ENCODE measurements at places on chromosomes 5 and 9.

DNA sequence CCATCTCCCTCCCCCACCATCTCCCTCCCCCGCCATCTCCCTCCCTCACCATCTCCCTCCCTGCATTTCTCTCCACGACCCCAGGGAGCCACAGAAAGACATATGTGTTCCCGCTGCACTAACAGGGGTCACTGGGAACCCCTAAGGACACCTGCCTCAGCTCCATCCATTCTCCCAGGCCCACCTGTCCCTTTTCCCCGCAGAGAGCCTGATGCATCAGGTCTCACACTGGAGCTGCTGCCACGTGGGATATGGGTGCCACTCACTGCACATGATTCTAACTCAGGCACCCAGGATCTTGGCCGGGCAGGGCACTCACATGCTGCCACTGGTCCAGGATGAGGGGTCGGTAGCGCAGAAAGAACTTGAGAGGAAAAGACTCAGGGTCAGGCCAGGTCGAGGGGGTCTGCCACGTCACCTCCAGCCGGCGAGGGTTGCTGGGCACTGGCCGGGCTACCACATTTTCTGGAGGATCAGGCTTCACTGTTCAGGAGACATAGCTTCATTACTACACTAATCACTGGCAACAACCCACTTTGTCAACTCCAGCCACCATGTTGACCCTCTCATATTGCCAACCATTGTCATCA lies 33.2 kb upstream of the ENHO start:
- no peak for DNase-seq

DNA sequence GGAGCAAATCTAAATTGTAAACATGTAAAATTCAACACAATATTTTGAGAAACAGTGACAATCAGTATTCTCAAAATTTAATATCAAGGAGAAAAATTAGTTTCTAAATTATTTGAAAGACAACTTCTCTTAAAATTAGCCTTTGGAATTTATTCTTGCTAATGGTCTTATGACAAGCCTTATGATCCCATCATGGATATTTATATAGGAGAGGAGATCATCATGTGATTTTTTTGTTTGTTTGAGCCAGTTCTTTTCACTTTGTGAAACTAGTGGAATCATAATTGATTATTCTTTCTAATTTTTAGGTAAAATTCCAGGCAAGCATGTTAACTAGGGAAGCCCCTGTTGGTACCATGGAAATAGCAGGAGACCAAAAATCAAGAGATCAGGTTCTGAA lies 24.7 kb downstream of the DMXL1 start:
- no peak for DNase-seq

- DNase-seq: no peak
Measured at GRCh38 chr5:81820318-81820636, 69.4 kb upstream of the SSBP2 start.

DNA sequence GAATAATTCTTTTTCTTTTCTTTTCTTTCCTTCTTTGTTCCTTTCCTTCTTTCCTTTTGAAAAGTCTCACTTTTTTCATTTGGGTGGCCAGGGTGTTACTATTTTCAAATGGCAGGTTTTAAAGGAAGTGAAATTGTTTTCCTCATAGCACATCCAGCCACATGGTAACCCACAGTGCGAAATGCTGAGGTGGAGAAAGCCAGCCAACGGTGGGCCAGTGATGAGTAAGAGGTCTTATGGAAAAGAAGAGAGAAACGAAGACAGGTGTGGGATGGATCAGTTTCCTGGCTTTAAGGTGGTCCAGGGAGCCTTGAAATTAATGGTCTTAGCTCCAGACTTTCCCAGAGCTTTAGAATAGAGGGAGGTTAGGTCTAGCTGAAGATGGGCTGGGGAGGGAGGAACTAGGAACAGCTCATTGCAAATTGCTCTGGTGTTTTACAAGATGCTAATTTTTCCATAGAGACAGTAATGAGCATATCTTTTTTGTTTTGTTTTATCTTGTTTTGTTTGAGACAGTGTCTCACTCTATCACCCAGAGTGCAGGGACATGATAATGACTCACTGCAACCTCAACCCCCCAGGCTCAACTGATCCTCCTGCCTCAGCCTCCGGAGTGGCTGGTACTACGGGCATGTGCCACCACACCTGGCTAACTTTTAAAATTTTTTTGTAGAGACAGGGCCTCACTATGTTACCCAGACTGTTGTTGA lies 17.8 kb downstream of the ITK start:
- no peak for DNase-seq

DNA sequence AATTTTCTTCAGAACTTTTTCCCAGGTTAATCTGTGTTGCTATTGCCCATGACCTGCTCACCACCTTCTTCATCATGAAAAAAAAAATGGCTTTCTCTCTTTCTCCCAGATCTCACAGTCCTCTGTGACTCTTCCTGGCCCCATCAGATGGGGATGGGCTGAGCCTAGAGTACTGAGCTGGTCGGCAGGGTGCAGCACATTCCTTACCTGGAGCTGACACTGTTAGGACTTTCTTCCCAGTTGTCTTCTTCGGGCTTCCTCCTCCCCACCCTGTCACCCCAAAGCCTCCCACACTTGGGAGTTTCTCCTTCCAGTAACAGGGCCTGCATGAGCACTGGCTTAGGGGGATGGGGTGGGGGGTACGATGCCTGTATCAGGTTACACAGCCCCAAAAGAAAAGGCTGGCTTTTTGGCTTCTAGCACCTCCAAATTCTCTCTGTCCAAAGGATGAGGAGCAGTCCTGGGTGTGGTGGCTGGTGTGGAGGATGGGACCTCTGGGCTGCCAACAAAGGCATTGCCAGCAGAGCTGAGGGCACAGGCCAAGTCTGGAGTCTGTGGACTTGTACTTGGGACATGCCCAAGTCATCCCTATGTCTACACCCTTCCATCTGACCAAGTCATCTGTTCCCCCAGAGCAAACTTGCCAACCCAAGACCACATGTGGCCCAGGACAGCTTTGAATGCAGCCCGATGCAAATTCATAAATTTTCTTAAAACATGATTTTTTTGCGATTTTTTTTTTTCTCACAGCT lies 68.0 kb upstream of the HSPA9 start:
- no peak for DNase-seq

DNA sequence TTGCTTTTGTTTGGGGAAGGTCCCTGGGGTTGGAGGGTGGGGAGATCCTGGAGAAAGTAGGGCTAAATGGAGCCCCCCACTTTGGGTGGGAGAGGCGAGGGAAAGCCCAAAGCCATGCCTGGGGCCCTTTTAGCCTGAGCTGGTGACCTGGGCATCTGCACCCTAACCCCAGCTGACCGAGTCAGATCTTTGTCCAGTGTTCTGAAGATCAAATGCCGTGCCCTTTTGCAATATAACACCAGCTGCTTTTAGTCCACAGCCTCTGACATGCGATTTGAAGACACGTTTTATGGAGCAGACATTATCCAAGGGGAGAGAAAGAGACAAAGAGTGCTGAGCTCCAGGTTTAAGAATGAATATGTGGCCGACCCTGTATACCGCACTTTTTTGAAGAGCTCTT lies 416.5 kb downstream of the KDM4C start:
- DNase-seq: no peak

GRCh38 chr5:87120518-87121303 lies 147.0 kb upstream of the RASA1 start:
- no peak for DNase-seq

GRCh38 chr5:179125789-179126505 lies 65.8 kb downstream of the ZNF354C start:
- no peak for DNase-seq

- no peak for DNase-seq
Measured at GRCh38 chr5:177537389-177538361, 16.7 kb downstream of the FAM193B start.

GRCh38 chr5:10797261-10797660 lies 36.2 kb upstream of the DAP start:
- no peak for DNase-seq

DNA sequence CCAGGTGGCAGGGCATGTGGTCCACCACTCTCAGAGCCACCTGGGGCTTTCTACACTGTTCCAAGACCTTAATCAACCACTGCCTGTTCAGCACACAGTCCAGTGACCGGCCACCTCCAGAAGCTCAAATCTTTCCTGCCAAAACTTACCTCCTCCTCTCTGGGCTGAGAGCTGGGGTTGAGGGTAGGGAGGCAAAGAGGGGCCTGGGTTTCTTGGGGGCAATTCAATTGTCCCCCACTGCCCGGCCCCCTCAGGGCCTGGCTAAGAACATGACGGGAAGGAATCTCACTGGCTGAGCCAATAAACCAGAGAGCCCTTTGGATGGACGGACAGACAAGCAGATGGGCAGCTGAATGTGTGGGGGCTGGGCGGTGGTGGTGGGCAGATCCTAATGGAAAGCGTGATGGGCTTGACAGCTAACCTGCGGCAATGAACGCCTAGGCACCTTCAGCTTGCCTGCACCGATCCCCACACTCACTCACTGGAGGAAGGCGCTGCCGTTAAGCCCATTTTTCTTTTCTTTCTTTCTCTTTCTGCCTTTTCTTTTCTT lies 5.4 kb downstream of the NR5A1 start:
- DNase-seq: no peak

GRCh38 chr9:89886281-89886700 lies 281.5 kb downstream of the GADD45G start:
- no peak for DNase-seq

- no peak for DNase-seq
Measured at GRCh38 chr9:93299418-93300174, 115.7 kb downstream of the WNK2 start.

DNA sequence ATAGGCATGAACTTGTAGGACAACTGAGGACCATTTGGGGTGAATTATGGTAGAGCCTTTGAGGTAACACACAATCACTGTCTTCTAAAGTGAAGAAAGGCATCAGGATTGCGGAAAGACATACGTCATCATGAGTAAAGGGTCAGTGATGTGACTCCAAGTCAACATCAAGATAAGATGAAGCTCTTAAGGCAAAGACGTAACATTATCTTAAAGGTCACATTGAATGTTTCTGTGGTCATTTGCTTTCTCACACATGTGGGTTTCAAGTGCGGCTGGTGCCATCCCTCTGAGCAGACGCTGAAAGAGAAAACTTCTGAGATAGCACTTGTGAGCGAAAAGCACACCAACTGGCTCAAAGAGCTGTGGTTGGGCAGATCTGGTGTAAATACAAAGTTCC lies 63.3 kb upstream of the GRAMD2B start:
- no peak for DNase-seq

GRCh38 chr9:94623253-94623652 lies 16.1 kb downstream of the FBP1 start:
- no peak for DNase-seq

DNA sequence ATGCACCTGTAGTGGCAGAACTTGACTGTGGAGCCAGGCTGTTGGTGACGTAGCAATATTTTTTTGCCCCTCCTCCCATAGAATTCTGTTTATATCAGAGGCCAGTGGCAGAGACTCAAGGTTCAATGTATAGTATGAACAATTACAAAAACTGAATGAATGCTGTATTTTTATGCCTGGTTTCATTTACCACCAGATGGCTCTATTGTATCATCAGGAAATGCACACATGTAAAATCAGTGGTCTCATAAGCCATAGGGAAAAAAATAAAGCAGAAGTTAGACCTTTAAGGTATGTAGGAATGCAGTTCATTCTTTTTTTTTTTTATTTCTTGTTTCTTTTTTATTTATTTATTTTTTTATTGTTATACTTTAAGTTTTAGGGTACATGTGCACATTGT lies 43.6 kb downstream of the CCDC192 start:
- no peak for DNase-seq

DNA sequence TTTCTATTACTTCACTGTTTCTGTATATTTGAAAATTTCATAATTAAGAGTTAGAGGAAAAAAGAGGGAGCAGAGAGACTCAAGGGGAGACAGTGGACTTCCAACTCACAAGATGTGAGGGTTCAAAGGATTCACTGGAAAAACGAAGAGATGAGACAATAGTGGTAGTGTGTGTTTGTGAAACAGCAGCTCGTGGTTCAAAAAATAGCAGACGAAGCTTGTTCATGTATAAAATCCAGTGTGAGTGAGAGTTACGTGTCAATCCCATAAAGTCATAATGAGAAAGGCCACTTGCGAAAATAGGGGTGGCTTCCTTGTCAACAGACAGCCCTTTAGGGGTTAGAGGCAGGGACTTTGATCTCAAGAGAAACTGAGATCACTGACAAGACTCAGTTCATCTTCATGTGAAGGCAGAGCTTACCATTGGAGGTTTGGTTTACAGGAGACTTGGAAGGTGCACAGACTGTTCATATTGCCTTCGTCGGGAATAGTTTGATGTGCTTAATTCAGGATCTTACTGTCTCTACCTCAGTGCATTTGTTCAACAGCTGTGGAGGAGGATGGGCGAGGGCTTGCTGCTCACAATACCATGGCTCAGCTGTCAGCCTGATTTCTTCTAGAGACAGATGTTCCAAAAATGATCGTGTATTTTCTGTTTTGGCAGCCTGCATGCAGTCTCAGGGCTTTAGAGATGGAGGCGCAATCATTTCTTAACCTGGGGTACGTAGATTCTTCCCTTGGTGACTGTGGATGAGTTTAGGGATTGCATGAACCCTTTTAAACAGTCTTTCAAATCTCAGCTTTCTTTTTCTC lies 105.7 kb upstream of the KLF9 start:
- DNase-seq: no peak

GRCh38 chr5:117679046-117679445 lies 1104.4 kb upstream of the SEMA6A start:
- DNase-seq: no peak

DNA sequence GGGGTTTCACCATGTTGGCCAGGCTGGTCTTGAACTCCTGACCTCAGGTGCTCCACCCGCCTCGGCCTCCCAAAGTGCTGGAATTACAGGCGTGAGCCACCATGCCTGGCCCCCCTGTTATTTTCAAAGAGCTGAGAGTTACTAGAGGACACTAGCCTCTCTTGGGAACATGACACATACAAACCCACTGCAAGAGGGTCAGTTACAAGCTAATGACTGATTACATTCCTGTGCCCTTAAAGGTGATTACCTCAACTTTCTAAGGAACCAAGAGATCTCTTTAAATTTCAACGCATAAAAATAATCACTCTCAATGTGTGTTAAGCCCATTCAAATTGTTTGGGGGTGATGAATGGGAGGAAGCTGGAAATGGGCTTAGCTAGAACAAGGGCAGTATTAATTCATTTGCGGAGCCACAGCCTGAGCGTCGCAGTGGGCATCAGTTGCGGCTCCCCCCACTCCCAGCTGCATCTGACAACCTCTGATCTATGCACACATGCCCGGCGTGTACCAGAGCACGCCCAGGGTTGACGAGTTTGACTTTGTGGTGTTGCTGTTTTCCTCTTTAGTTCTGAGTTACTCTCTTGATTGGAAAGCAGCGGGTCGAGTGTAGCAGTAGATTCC lies 146.9 kb downstream of the GOLPH3 start:
- DNase-seq: no peak

DNA sequence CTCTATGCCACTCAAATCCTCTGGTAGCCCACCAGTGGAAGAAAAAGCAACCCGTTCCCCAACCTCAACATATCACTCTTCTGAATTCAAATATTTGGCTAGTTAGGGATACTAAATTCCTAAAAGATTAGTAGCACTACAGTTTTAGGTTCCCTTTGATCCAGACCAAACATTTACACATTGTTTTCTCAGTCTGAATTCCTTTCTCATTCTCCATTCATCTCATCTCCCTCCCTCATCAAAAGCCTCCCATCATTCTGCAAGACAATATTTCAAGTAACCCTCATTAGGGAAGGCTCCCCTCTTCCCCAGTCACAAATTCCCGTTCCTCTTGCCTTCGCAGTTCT lies 26.3 kb downstream of the ADAM19 start:
- no peak for DNase-seq

- DNase-seq: no peak
Measured at GRCh38 chr5:65825408-65826328, 100.7 kb upstream of the ERBIN start.

GRCh38 chr5:67353500-67354450 lies 157.2 kb upstream of the CD180 start:
- no peak for DNase-seq
